ENCODE measurements at places on chromosomes 11 and 22. TPM values are rescaled to one million over a fixed set of nuclear protein-coding genes. Genes with fewer than 3 reads are reported as not detected.

The BCO2 gene
- 1.1 TPM for total RNA-seq

The KLHL35 gene
- 1.2 TPM for total RNA-seq

The PLAAT2 gene
- 0.35 TPM for total RNA-seq

The TESMIN gene
- total RNA-seq, result 8.0 TPM

The OR8G5 gene
- not detected for total RNA-seq

The OR4A5 gene
- not detected for total RNA-seq

The OR52B4 gene
- not detected for total RNA-seq

The SLC6A5 gene
- total RNA-seq, result not detected

The CCDC81 gene
- 0.77 TPM for total RNA-seq

The EHF gene
- not detected for total RNA-seq

The YDJC gene
- 39.7 TPM for total RNA-seq

The OR6A2 gene
- 0.07 TPM for total RNA-seq

The RAB39A gene
- total RNA-seq, result 0.39 TPM

The MAJIN gene
- 1.7 TPM for total RNA-seq

The CLDN25 gene
- total RNA-seq, result not detected

The GALNT18 gene
- total RNA-seq, result 2.5 TPM

The OR8D4 gene
- total RNA-seq, result not detected

The FAM180B gene
- total RNA-seq, result 0.16 TPM

The NXPE4 gene
- not detected for total RNA-seq

The ZNRD2 gene
- total RNA-seq, result 25.1 TPM

The GLYAT gene
- total RNA-seq, result not detected

The LUZP2 gene
- not detected for total RNA-seq

The PAX6 gene
- 0.76 TPM for total RNA-seq

The RASSF10 gene
- not detected for total RNA-seq

The WT1 gene
- total RNA-seq, result not detected

The MRGPRD gene
- total RNA-seq, result not detected

The ANGPTL5 gene
- total RNA-seq, result not detected

The LGR4 gene
- 0.05 TPM for total RNA-seq

The IL17REL gene
- 1.1 TPM for total RNA-seq

The GSTT2B gene
- total RNA-seq, result 0.46 TPM

All from activated T-cell treated with anti-CD3 and anti-CD28 coated beads, Interleukin-2, amount 50 U/mL, for 72 hours (primary cell).